Stimulated activated naive CD4-positive, alpha-beta T cell (primary cell): ENCODE measurements at places on chromosomes 1 and 21.

DNA sequence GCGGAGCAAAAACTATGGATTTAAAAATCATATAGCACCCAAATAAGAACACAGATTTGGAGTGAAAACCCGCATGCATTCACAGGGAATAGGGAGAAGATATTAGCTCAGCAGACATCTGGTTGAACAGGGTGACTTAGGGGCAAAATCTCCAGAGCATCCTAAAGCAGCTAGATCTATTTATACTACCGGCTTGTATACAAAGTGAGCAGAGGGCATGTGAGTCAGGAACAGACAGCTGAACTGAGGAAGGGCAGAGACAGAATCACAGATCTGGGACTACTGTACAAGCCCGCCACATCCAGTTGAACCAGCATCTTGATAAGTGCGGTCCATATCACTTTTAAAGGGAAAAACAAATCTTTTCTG lies 35.2 kb upstream of the EXOSC10 start:
- DNase-seq = no peak

DNA sequence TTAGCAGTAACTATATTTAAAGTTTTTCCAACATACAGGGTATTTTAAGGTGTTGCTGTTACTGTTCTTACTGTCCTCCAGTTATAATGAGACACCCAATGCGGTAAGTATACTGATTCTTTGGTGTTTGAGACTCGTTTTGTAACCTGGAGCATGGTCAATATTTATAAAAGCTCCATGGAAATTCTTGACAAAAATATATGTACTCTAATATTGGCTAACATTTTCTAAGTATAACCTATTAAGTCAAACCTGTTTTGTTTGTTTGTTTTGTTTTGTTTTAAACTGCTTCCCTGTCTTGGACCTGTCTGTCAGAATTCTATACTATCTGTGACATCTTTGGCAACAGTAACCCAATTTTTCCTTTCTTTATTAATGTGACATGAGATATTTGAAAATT lies 15.9 kb upstream of the CAP1 start:
- no peak for DNase-seq

DNA sequence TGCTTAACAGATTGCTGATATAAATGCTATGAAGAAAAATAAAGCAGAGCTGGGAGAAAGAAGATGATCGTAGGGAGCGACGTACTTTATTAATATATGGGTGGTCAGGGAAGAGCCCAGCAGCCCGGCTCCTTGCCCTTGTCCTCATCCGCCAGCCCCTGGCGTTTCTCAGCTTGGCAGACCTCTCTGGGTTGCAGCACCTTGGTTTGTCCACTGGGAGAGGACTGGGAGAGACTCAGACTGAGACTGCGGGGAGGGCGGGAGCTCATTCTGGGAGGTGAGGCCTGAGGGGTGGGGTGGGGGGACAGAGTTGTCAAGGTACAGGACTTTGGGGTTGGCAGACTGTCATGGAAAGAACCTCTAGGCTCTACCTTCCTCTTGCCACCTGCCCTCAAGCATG lies 3.3 kb upstream of the S100A3 start:
- no peak for DNase-seq

DNA sequence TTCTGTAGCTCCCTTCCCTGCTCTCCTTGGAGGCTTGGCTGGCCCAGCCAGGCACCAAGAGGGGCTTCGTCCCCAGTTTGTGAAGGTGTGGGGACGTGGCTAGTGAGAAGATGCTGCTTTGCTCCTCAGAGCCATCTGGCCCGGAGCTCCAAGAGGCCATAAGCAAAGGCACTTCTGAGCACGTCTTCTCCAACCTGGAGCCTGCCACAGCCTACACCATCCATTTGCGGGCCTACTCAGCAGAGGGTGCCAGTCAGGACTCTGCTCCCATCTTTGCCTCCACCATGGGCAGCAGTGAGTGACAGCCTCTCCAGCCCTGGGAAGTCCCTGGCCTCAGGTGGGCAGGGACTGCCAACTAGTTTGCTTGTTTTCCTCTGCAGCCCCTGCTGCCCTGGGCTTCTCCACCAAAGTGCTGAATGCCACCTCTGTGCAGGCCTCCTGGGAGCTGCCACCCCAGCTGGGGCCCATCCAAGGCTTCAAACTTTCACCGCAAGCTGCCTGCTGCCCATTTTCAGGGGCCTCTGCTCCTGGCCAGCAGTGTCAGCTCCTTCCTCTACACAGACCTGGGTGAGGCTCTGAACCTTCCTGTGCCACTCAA lies 25.9 kb downstream of the SLC27A3 start:
- DNase-seq = no peak

- no peak for DNase-seq
These were observed 58.5 kb downstream of the RIMS3 start for GRCh38 chr1:40606978-40607377.

DNA sequence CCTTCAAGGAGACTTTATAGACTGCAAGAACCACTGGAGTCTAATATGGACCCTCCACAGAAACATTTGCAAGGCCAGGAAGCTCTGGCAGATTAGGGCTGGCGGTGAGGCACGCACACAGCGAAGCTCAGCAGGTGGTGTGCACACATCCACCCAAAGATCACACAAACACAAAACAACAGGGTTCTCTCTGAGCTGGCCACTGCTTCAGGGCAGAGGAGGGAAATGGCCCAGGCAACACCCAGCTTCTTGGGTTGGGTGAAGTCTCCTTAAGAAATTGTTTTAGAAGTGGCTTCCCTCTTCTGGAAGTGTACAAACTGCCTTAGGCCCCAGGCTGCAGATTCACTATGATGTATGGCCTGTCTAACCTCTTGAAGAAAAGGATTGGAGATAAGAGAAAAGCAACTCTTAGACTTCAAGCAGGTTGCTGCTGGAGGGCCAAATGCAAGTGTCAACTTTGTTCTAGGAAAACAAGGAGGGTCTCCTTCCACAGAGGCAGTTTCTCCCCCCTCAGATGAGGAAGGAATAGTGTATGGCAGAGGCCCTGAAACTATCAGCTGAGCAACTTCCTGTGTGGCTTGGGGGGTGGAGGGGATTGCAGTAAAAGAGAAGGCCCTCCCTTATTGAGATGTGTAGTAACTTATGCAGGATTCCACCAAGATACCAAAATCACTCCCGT lies 2.0 kb downstream of the RCSD1 start:
- no peak for DNase-seq

GRCh38 chr1:231200388-231201031 lies 38.7 kb downstream of the TRIM67 start:
- DNase-seq = no peak

- no peak for DNase-seq
These were observed 128.2 kb downstream of the ATG4C start for GRCh38 chr1:62912028-62912638.
